ENCODE measurements at places on chromosomes 3 and 15.

DNA sequence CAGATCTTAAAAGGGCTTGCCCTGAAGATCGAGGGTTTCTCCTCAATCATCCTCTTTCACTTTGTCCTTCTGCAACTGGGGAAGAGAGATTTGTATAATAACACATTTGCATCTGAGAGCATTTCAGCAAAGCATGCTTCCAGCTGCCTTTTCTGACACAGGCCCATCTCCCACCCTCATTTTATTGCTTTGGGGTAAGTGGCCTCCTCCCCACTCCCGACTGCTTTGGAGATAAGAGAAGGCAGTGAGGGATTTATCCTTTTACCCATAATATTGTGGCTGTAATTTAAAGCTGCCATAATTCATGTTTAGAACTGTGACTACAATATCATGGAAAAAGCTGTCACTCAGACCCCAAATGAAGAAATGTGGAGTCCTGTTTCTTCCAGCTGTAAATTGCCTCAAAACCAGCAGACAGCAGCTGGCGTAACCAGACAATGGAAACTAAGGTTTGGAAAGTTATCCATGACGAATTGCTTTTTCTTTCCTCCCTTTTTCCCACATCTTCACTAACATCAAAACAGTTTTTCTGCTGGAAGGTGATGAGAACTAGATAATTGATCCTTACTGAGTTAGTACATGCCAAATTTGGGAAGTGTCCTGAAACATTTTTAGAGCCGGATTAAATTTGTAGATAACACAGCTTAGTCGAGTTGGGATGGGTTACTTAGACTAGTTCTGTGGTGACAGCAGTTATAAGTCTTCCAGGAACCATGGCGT lies 104.2 kb upstream of the PFN2 start:
- no peak for ATAC-seq

DNA sequence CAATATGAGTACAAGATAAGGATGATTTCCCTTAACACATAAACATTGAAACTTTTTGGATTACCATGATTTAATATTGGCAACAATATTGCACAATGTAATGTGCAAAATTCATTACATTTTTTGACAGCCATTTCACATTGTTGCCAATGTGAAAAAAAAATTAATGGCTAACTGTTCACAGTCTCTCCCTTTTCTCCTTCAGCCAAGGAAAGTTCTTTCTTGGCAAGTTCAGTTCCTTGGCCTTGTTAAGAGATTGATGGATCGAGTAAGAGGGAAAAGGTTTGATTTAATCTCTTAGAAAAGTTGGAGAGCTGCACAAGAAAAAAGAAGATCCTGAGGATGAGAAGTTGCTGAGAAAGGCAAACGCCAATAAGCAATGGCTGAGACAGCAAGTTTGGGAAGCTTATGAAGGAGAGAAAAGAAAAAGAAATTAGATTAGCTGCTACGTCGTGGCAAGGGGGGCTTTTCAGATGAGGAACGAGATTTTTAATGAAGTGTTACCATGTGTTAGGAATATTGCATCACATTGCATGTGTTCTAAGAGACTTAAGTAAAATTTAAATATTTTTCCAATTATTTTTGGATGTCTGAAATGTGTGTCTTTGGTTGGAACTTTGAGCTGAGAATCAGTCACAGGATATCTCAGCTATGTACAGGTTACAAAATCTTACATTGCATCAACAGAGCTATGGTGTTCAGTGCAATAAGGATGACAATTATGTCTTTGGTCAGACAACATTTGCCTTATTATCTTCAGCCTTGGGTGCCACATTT lies 61.4 kb upstream of the ZNF280D start:
- no peak for ATAC-seq

GRCh38 chr3:185740133-185740532 lies 84.7 kb downstream of the IGF2BP2 start:
- no peak for ATAC-seq

DNA sequence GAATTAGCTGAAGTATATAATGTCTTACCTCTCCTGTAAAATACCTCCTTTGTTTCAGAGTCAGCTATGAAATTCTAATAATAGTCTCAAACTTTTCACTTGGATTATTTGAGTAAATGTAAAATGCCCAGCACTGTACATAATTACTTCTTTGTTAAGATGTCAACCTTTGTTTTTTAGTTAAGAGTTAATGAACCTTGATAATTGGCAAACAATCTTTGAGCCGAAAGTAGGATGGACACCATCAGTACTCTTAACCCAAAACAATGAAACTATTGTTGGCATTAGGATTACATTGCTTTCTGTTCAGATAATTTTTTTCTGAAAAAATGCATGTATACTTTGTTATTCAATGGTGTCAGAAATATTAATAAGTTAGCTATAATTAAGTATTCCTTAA lies 3.0 kb upstream of the NECTIN3 start:
- ATAC-seq = no peak

GRCh38 chr3:16112910-16113504 lies 61.5 kb upstream of the GALNT15 start:
- no peak for ATAC-seq

Data from stimulated activated memory B cell treated with anti-CD40 and anti-IgM and Interleukin-4, amounts not matched to agents 10 μg/mL and 1 μg/mL and 100 μg/mL, for 72 hours (primary cell).